CD4-positive, alpha-beta T cell treated with Interleukin-4 for 4 hours (primary cell): ENCODE measurements at places on chromosomes 4 and X.

GRCh38 chr4:170990989-170991589, 822.1 kb upstream of the GALNTL6 start:
- DNase-seq, result no peak

DNA sequence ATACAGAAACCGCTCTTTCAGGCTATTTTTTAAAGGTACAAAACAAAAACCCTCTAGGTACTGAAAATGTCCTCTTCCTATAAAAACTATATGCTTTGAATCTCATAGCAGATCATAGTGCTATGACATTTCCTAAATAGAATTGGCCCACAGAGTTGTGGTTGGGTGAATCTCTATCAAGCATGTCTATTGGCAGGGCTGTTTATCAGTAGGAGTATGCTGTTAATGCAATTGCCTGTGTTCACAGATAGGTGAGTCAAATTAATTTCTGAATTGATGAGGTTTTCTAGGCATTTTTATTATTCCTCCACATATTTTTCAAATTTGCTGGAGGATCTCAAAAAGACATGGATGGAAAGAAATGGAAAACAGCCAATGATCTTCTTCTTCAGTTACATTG, 73.9 kb downstream of the QRFPR start:
- peak; percentile 7 for DNase-seq

DNA sequence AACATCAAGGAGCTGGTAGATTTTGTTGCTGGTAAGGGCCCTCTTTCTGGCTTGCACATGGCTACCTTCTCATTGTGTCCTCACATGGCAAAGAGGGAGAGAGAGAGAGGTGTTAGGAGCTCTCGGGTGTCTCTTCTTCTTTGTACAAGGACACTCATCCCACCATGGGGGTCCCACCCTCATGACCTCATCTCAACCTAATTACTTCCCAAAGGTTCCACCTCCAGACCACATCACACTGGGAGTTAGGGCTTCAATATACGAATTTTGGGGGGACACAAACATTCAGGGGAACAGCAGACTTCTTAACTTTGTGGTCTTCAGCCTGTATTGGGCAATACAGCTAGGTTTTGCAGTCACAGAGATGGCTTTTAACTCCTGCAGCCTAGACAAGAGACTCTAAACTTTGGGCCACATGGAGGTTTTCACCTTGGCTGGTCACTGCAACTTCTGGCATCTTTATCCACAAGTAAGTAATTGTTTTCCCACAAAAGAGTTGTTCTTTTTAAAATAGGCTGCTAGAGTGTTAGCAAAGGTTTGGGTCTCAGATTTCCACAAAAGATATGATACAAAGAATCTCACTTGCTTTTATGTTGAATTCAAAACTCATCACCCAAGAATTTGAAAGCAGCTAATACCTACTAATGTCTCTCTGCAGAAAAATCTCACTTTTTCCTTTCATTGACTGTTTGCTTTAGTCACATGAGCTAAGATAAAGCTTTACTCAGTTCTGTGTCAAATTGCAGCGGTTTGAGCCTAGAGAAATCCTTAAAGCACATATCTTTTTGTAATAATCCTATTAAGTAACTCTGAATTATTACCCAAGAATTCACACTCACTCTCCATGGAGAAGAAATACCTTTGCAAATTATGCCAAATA, 39.6 kb upstream of the BBS12 start:
- DNase-seq, result no peak

- no peak for DNase-seq
Observed at GRCh38 chrX:15930585-15930984, 76.0 kb upstream of the AP1S2 start.

DNA sequence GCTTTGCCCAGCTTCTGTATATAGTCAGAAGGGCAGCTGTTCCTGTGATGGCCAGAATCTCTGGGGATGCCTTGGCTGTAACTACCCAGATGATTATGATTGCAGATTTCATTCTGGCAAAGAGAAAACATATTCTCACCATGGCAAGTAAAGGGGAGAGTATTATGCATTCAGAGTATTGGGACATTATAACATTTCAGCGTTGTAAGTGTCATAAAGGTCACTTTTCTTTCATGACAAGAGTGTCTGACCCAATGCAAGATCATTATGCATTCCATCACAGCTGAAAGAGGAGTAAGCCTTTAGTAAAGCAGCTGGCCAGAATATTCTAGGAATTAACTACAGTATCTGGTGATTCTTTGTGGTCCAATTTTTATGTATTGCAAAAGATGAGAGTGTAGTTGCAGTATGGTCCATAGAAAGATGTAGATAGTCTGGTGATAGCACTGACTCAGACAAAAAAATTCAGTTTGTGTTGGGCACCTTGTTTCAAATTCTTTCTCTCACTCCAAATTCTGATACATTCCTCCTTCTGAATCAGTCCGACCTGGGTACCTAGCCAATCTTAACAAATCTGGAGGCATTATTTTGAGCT, 2366.3 kb downstream of the PCDH7 start:
- no peak for DNase-seq

GRCh38 chrX:34918856-34919255, 23.7 kb upstream of the FAM47B start:
- no peak for DNase-seq

DNA sequence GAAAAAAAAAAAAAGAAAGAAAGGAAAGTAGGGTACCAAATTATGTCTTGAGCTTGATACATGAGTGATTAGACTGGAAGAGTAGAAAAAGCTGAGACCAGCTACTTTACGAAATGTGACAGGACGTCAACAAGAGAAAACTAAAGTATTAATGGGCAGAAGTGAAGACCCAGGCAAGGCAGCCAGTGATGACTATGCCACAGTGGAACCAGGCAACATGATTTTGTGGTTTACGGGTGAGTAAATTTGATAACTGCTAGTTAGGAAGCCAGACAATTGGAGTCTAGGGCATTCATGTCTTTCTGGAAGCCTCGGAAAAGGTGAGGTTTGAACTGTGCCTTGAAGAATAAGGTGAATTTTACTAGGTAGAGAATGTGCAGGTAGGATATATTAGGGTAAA, 326.4 kb downstream of the TENM3 start:
- DNase-seq, result no peak

DNA sequence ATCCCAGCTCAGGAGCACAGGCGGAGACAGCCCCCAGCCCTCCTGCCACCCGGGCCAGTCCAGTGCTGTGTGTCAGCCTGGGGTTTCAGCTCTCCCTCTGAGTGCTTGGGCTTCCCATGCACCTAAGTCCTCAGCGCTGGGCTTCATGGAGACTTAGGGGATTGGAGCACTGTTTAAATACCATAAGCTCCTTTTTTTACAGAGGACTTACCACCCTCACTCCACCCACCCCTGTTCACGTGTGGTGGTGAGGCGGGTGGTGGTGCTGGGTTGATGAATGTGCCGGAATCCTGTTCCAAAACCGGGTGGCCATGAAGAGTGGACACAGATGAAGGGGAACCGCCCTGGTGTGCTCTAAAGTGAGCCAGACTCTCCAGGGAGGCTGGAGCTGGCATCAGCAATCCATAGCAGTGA, 66.9 kb downstream of the PSAPL1 start:
- DNase-seq, result no peak

- DNase-seq, result no peak
Observed at GRCh38 chrX:154440623-154441357, 3.2 kb upstream of the FAM50A start.

DNA sequence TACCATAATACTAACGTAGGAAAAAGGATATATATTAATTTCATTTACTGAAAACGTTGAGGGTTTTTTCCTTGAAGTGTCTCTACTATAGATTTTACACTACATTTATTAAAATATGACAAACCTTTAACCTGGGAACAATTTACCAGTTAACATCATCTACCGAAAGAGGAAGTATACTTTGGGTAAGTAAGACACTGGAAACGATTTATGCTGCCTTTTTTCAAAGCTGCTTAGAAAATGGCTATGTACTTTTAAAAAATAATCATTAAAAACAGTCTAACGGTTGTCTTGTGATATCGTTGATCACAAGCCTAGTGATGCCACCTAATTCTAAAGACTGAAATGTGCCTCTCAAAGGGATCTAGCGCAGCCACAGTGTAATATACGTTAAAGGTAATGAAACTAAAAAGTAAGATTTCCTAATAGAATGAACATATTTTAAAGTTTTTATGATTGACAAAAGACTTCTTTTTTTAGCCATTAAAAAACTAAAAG, 50.4 kb downstream of the STX18 start:
- DNase-seq, result no peak

- no peak for DNase-seq
Observed at GRCh38 chr4:83315341-83315870, 19.2 kb downstream of the HPSE start.

GRCh38 chrX:19194285-19195242, 72.3 kb upstream of the ADGRG2 start:
- peak; percentile 1 for DNase-seq

DNA sequence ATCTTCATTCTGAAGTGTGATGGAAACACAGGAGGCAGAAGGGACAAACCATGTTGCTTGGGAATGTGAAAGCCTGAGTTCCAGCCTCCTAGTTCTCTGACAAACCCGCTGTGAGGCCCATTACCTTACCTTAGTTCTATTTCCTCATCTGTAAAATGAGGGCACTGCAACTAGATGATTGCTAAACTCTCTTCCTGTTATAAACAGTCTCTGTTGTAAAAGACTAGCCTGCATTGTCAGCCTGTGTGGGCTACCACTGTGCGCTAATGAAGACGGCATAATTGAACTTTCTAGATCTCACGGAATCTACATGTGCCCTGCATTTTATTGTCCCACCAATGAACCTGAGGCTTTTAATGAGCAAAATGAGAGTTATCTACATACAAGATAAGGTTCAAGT, 147.2 kb downstream of the AFF2 start:
- DNase-seq, result no peak

DNA sequence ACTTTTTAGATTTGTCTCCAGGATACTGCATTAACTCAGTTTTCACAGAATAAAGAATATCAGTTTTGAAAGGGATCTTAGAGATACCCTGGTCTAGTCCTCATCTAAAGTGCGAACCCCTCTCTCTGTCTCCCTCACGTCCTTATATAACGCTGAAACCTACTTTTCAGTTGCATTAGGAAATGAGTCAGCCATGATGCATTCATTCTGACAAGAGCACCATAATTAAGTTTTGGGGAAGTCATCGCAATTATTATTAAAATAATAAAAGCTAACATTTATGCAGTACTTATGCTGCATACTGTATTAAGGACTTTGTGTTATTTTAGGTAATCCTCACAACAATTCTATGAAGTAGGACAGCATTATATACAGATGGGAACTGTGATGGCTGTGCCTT, 116.1 kb downstream of the REELD1 start:
- DNase-seq, result no peak

GRCh38 chrX:133670383-133670782, 255.1 kb upstream of the GPC4 start:
- DNase-seq, result peak; percentile 22

DNA sequence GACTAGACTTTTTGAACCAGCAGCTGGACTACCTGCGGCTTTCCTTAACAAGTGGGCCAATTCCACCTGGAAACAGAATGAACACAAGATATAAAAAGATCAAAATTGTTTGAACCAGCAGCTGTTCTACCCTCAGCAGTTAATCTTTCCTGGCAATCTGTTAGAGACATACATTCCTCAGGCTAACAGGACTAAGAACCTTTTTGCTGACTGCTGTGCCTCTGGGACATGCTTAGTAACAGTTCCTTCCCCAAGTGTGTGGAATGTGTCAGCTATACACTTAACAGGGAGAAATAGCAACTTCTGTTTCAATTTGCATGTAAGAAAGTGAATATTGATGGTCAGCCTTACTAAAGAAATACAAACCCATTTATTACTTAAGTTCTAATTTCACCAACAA, 554.4 kb downstream of the ARAP2 start:
- no peak for DNase-seq

DNA sequence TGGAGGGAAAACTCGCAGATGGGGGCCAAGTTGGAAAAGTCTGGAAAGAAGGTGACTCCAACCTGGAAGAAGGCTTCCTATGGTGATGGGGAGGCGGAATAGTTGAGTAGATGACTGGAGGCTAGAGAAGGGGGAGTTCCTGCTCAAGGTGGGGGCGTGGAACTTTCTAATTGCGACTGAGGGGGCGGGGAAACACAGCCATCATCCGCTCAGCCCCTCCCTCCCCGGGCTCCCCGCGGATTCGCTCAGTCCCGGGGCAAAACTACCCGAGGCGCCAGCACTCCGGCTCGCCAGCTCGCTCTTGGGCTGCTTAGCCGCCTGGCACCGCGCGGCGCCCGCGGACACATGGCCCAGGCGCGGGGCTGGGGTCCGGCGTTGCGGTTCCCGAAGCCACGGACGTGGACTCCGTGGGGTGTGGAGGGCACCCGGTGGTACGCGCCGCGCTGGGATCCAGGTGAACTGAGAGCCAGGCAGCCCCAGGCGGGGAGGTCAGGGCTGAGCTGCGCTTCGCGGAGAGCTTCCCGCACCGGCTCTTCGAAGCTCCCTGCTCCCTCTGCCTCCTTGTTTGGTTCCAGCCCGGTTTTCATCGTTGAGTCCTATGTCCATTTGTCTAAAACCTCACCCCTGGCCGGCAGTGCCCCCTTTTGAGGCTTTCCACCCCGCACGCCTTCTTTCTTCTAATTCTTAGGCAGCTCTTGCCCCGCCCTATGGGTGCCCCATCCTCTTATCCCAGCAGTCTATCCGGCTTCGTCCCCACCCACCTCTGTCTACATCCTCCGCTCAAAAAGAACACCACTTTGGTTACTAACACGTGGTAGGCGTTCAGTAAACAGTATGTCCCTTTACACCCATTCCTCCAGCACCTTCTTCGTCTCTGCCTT, 38.9 kb downstream of the STARD8 start:
- DNase-seq, result no peak

- no peak for DNase-seq
Observed at GRCh38 chr4:186727169-186727976, 3.7 kb upstream of the FAT1 start.

DNA sequence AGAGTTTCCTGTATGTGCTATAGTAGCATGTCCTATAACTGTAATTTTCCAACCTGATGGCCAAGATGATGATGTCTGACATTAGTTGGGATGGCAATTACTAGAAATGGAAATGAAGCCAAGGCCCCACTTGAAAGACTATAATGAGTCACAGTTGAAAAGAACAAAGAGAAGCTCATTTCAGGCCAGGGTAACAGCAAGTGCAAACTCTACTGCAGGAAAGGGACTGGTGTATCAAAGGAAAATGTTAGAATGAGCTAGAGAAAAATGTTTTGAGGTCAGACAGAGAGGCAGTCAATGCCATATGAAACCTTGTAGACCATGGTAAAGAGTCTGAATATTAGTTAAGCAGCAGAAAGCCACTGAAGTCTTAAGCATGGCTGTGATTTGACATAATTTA, 146.2 kb upstream of the SH3RF1 start:
- DNase-seq, result no peak

DNA sequence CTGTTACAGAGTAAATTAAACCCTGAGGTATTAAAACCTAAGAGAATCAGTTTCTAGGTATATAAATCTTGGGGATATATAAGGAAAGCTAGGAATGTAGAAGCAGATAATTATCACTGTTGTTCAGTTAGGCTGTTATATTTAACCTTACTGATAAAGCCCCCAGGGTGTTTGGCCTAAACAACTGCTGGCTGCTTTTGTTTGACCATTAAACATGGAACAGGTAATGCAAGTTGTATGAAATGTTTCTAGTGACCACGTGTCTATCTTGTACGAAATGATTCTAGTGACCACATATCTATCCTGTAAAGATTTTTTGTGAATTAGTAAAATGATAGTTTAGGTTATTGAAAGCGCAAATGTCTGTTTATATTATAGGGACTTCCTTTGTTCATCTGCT, 52.6 kb downstream of the SGMS2 start:
- DNase-seq, result no peak
